Stimulated activated CD8-positive, alpha-beta memory T cell treated with anti-CD3 and anti-CD28 coated beads, Interleukin-4, amount 100 ng/mL, for 4 hours (primary cell): ENCODE measurements at places on chromosomes 11 and 22.

- DNase-seq: no peak
Measured at GRCh38 chr11:64695548-64695947, 27.4 kb downstream of the NRXN2 start.

GRCh38 chr22:17065433-17065832 lies 19.4 kb upstream of the IL17RA start:
- no peak for DNase-seq

DNA sequence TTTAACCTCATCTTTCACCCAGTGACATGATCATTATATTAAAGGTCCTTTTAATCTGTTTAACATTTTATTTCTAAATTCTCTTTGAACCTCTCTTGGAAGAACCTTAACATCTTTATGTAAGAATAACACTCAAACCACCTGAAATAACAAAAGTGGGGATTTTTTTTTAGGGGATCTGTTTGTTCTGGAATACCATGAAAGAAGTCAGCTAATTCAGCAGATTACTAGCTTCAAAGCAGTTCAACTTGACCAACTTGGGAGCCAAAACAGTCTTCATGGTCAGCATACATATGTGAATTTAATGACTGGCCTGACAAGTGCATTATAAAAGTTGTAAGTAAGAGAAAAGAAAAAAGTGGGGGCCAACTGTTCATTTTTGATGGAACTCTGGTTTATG lies 52.3 kb downstream of the CCDC34 start:
- no peak for DNase-seq

DNA sequence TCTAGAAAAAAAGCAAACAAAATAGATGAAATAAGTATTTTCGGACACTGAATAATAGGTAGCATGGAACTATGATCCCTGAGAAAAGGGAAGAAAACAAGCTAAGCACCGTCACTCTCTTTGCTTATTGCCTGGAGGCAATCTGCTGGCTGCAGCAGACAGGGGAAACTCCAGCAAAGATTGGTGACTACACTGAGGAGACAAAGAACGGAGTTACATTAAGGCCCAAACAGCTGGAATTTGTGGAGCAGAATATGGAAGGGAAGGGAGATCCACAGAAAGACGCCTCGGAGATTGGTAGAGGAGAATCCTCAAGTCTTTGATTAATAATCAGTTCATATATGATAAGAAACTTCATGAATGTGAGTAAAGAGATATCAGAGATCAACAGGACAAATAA lies 150.2 kb downstream of the TYR start:
- no peak for DNase-seq

DNA sequence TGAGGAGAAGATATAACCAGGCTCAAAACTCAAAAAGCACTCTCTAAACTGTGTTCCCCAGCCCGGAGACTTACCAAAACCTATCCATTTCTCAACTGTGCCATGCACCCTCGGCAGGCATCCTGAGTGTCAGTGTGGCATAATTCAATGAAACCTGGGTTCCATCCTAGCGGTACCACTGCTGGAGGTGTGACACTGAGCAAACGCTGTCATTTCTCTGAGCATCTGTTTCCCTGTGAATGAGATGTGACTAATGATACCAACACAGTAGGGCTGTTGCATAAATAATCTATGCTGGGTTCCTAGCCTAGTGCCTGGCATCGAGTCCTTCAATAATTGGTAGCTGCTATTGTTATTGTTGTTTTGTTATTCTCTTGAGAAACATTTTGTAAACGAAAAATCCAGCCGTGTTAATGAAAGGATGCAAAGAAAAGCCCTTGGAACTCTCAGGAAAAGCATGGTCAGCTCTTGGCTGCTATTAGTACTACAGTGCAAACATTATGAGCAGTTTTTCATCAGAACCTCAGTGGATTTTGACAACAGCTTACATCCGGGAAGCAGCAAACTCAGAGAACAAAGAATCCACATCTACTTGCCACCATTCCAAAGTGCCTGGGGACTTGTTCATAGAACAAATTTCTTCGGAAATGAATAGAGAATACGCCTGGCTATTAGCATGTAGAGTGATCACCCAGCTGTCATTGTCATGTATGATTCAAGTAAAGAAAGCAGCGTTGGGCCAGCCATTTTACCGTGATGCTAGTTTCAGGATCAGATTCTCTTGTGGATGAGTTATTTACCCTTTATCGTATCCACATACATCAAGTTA lies 53.7 kb downstream of the TECTA start:
- DNase-seq: no peak

GRCh38 chr11:133619397-133619796 lies 87.1 kb upstream of the OPCML start:
- DNase-seq: no peak
